ENCODE measurements at places on chromosomes 4 and X. TPM values are rescaled to one million over a fixed set of nuclear protein-coding genes. Genes with fewer than 3 reads are reported as not detected.
A peak's percentile ranks its signal among the peaks of the same experiment; 100 is the strongest.

SLC9A7 gene
- total RNA-seq = 1.1 TPM

- DNase-seq = peak; percentile 80
Measured at GRCh38 chrX:41333744-41334362, at the start of gene DDX3X. TSS of gene DDX3X (plus strand) at chrX:41334162. CDS start at chrX:41334253, 91 bp downstream.

- peak; percentile 26 for DNase-seq
Measured at GRCh38 chr4:5051278-5052203, at the start of gene STK32B. TSS of gene STK32B (plus strand) at chr4:5051480.

DNA sequence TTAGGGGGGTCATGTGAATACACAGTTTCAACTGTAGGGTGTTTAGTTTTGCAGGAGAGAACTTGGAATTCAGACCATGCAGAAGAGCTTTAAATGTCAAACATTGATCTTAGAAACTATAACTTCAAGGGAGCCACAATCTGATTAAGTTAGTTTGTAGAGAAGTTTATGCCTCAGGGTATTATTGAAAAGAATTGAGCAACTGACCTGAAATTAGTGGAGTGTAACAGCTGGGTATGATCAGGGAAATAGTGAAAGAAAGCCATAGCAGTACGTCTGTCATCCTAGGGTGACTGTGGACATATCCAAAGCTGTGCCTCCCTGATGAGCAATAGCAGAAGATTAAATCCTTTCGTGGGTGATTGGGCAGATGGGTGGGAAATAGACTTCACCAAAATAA, 63.8 kb downstream of the FAM47B start:
- DNase-seq = no peak

ZMYM3 gene
- 20.4 TPM for total RNA-seq

DNA sequence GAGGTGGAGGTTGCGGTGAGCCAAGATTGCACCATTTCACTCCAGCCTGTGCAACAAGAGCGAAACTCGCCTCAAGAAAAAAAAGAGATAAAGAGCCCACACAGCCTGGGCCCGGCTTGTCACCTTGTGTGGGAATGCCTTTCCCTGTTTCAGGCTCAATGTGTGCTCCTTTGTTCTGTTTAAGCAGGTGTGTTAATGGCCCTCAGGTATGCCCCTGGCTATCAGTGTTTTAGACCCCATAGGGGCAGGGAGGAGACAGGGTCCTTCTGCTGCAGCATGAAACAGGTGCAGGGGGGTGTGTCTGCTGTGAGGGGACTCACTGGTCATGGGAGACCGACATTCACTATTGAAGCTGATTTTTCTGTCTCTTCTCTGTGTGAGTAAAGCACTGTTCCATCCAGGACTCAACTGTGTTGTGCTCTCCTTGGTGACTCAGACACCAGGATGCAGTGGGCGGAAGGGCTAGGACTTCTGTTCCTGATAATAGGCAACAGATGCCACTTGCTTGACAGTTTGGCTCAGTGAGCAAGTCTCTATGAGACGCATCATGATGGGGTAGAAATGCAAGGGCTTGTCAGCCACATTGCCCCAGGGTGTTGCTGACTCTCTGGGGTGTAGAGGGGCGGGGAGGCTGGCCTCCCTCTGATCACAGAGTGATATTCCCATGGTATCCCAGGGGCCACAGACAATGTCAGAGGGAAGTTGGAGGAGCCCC, 15.6 kb upstream of the LAP3 start:
- DNase-seq = no peak

RIBC1 gene
- 0.85 TPM for total RNA-seq

FAM156B gene
- total RNA-seq = 11.2 TPM

MTNR1A gene
- not detected for total RNA-seq

DNA sequence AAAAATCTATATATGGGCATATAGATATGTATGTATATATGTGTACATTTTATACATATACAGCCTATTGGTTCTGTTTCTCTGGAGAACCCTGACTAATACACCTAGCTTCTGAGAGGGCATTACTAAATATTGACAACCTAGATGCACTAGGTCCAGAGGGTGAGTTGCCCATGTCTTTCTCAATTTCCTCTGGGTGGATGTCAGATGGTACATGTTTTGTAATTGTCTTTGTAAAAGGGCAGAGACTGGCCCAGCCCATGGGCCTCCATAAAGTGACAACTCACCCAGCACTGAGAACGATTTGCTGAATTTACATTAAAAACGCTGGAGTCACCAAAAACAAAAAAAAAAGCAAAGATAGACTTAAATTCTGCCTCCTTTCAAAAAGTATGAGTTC, 198.5 kb upstream of the FAM241A start:
- no peak for DNase-seq
